ENCODE measurements at places on chromosomes 13 and 19.
A peak's percentile ranks its signal among the peaks of the same experiment; 100 is the strongest.

GRCh38 chr13:24654741-24655140 lies 25.5 kb upstream of the ATP12A start:
- DNase-seq: no peak

DNA sequence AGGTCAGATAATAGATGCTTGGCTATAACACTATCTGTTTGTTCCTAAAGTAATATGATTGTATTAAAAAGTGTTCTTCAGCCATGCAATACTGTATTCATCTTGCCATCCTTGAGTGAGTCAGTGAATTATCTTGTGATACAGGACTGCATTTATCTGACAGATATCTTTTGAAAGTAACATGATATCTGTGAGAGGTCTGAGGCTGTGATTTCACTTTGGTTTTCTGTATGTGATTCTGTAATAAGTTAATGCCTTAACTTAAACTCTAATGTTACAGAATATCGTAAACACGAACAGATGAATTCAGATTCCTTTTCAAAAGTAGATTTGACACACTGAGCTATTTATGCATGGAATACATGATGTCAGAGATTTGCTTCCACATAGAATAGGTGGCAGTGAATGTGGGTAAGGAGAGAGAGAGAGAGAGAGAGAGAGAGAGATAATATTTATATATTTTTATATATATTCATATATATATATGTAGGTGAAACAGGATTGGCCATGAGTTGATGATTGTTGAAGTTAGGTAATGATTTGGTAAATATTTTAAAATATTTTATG lies 97.9 kb upstream of the RNF113B start:
- no peak for DNase-seq

GRCh38 chr13:41150058-41150457 lies 17.5 kb upstream of the KBTBD6 start:
- DNase-seq: no peak

DNA sequence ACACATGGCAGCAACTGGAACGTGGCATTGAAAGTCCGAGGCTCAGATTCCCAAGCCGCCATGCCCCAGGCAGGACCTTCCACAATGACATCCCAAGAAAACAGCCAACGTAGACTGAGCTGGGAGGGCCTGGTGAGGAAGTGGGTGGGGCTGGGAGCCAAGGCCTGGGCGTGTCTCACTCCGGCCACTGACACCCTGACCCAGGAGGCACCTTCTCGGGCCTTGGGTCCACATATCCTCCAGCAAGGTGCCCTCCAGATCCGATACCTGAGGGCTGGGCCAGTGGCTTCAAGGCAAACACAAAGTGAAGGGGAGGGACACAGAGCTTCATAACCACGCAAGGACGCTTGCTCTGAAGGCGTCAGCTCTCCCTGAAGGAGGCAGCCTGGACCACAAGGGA lies 43.0 kb downstream of the RAB20 start:
- no peak for DNase-seq

GRCh38 chr13:77019756-77020155 lies 7.2 kb downstream of the FBXL3 start:
- DNase-seq: no peak

DNA sequence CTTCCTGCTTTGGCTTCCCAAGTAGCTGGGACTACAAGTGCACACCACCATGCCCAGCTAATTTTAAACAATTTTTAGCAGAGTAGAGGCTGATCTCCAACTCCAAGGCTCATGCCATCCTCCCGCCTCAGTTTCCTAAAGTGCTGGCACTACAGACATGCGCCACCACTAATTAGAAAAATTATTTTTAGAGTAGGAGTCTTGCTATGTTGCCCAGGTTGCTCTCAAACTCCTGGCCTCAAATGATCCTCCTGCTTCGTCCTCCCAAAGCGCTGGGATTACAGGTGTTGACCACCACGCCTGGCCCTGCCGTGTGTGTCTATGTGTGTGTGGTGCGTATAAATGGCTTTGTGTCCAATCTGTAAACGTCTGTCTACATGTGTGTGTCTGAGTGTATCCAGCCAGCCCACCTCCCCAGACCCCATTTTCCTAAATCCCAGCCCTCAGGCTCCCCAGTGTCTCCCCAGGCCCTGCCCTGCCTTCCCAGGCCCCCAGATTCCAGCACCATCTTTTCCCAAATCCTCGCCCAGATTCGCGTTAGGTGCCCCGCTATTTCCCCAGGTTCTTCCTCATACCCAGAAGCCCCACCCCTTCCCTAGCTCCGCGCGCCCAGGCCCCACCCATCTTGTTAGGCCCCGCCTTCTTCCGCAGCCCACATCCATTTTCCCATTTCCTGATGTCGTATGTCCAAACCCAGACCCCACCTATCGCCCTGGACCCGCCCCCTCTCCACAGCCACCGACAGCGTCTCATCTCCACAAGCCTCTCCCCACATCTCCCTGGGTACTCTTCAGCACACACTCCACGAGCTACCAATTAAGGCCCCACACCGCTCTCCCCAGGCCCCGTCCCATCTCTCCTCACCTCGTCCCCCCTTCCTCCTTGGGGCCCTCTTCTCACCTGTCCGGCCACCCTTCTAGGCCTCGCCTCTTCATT lies 24.9 kb downstream of the SLC8A2 start:
- DNase-seq: peak; percentile 84

DNA sequence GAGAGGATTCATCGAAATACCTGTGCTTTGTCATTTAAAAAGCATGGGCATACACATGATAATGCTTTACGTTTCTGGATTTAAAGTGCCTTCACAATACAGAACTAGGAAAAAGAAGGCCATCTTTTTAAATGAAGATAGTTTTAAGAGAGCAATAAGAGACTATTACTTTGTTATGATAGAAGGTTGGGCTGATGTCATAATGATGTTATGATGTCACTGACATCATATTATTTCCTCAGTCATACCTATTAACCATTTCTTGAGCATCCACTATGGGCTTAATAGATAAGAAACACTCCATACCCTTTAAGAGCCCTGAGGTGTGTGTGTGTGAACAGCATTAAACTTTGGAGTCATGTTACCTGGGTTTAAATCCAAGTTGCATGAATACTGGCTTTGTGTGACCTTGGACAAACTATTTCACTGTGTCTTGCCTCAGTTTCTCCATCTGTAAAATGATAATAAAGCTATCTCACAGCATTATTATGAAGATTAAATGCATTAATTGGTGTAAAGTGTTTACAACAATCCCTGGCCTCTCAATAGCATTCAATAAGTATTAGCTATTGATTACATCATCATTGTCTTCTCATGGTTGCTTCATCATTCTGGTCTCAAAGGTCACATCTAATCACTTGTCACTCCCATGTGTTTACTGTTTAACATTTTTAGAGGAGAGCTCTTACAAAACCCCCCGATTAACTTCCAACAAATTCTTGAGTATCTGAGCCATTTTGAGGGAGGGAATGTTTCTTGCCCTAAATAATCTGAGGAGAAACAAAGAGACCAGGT lies 11.1 kb downstream of the ZNF181 start:
- DNase-seq: no peak

- DNase-seq: no peak
Observed at GRCh38 chr19:43132696-43133095, 50.2 kb upstream of the PSG2 start.

GRCh38 chr13:108734676-108735075 lies 105.3 kb downstream of the MYO16 start:
- no peak for DNase-seq

DNA sequence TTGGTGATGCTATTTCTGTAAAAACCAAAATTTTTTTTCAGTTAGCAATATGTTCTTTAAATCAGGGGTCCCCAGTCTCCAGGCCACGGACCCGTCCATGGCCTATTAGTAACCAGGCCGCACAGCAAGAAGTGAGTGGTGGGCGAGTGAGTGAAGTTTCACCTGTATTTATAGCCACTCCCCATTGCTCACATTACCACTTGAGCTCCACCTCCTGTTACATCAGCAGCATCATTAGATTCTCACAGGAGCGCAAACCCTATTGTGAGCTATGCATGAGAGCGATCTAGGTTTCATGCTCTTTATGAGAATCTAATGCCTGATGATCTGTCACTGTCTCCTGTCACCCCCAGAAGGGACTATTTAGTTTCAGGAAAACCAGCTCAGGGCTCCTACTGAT lies 58.9 kb upstream of the SLC7A1 start:
- DNase-seq: no peak

DNA sequence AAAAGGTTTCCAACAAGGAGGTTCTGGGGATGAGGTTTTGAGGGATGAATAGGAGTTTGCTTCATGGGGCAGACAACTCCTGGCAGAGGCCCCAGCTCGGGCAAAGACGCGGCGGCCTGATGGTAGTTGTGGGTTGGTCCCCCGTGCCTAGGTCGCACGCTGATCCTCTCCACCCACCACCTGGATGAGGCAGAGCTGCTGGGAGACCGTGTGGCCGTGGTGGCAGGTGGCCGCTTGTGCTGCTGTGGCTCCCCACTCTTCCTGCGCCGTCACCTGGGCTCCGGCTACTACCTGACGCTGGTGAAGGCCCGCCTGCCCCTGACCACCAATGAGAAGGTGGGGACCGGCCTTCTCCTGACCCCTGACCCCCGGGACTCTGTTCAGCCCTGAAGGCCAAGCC lies 11.9 kb downstream of the ABCA7 start:
- DNase-seq: no peak

GRCh38 chr13:112869202-112870050 lies 99.6 kb upstream of the MCF2L start:
- DNase-seq: no peak

- DNase-seq: peak; percentile 31
Observed at GRCh38 chr19:17671906-17672305, 16.2 kb downstream of the UNC13A start.

GRCh38 chr19:4379383-4380253 lies 20.7 kb downstream of the SH3GL1 start:
- peak; percentile 85 for DNase-seq

- DNase-seq: peak; percentile 24
Observed at GRCh38 chr19:40006273-40006691, 9.4 kb downstream of the ZNF546 start.

- DNase-seq: no peak
Observed at GRCh38 chr19:6424195-6424938, at the start of gene KHSRP. KHSRP (minus strand) TSS chr19:6424811; CDS start chr19:6424701, 110 bp downstream.

DNA sequence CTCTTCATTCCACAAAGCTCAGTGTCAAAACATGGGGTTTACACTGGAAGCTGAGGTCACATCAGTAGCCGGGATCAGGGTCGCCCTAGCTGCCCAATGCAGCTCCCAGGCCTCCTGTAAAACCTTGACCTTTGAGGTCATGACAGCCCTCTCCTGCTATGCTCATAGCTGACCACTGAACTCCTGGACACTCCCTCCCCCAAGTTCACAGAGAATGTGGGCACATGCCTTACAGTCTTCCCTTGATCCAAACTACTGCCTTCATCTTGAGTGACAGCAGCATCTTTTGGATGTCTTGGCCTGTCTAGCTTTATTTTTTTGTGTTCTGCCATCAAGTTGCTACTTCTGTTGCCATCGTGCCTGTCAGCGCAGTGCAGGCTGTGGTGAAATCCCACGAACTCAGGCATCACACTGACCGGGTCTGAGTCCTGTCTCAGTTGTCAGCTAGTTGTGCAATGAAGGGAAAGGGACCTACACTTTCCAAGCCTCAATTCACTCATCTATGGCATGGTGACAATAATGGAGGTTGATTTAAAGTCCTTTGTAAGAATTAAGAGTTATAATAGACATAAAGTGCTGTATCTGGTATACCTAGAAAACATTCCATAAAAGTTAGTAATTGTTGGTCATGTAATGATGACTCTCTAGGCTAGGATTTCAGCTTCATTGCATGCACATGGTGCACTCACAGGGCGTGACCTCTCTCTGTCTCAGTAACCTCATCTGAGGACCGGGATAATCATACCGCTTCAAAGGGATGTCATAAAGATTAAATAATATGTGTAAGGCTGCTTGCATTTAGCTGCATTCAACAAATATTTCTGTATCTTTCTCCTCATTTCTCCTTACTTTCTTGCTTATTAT lies 16.4 kb upstream of the ALOX5AP start:
- peak; percentile 96 for DNase-seq

GRCh38 chr13:20360041-20360491 lies 127.9 kb upstream of the GJB6 start:
- no peak for DNase-seq

GRCh38 chr13:95368998-95369397 lies 67.7 kb upstream of the ABCC4 start:
- DNase-seq: no peak

DNA sequence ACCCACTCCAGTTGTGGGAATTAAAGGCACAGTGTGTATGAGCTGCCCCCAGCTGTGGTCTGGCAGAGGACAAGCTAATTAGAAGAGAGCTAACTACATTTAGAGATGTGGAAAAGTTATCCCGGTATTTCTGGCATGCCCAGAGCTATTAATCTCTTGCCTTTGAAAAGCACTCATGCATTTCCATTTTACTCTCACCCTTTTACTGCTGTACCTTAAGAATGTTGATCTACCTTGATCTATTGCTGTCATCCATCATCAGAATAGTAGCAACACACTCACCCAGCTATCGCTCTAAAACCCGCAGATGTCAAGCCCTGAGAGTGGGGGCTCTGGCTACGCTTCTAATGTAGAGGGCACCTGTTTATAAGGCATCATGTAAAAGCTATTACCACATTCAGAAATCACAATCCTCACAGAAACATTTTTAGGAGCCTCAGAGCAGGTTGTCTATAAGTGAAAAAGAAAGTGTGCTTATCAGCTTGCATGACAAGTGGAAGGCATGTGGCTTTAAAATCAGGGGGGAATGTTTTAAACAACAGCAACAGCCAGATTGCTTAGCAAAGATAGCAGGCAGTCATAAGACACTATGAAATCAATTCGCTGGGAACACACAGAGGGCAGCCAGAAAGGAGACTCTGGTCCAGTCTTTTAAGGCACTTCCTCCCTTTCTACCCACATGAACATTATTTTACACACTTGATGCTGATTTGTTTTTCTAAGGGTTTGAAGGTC lies 224.2 kb upstream of the IRS2 start:
- no peak for DNase-seq

- DNase-seq: no peak
Observed at GRCh38 chr13:103716718-103717117, 650.5 kb upstream of the SLC10A2 start.

DNA sequence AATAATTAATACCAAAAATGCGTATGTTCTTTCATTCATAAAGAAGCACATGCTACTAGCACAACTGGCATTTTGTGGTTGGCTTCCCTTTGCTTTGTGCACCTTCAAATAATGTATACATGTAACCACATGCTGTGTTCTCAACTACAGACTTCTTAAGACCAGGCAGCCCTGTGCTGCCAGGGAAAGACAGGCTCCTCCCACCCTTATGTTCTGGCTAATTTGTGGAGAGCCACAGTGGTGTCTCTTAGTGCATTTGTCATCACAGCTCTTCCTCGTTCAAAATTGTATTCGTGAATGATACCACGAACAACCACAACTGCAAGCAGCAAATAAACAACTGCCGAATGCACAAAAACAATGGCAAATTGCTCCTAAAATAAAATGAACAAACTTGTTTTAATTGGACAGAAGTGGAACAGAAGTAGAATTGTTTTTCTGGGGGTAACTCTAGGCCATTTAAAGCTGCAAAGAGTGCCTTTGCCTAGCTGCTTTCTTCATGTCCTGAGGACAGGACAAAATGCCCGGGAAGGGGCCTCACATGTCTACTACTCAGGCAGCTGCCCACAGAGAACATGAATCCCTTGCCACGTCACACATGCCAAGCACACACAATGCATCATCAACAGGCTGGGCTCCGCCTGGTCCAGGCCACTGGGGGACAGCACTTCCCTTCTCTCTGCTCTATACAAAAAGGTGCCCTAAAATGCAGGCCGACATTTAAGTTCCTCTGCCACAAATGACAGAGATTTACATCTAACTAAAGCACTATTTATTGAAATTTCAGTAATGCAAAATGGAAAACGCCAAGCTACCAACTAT lies 21.7 kb downstream of the IRS2 start:
- DNase-seq: no peak

- no peak for DNase-seq
Observed at GRCh38 chr13:73672492-73672891, 461.7 kb downstream of the KLF12 start.

Data from SW480 (cell line).